ENCODE measurements at places on chromosomes 2 and 18. TPM values are rescaled to one million over a fixed set of nuclear protein-coding genes. Genes with fewer than 3 reads are reported as not detected.

DNA sequence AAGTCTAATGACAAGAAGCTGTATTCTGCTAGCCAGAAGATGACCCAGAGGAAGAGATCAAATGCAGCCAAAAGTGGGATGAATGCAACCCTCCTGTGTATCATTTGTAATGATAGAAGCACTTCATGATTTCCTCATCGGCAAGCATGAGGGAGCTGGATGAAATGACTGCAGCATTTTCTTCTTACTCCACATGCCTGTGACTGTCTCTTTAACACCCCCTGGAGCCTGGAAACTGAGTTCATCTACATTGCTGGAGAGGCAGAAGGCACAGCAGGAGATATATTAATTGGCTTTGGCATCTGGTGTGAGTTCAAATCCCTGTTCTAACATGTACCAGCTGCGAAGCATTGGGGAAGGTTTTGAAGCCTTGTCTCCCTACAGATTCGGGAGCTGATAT is 37.7 kb downstream of the ID2 start:
- no peak for DNase-seq

- DNase-seq = no peak
These were observed 273.6 kb downstream of the PRKCE start for GRCh38 chr2:45925026-45925425.

GRCh38 chr2:173431191-173431590 is 76.5 kb downstream of the CDCA7 start:
- DNase-seq = no peak

- no peak for DNase-seq
These were observed 1229.0 kb upstream of the NRXN1 start for GRCh38 chr2:52260904-52261303.

SPIRE1 gene
- total RNA-seq = 2.8 TPM

TTR gene
- total RNA-seq = not detected

MYL12B gene
- total RNA-seq = 216 TPM

RUFY4 gene
- total RNA-seq = 0.82 TPM

Data from T-cell (primary cell).